NCI-H2081 (cell line): ENCODE measurements at places on chromosomes 6 and 20.
A peak's percentile ranks its signal among the peaks of the same experiment; 100 is the strongest.

DNA sequence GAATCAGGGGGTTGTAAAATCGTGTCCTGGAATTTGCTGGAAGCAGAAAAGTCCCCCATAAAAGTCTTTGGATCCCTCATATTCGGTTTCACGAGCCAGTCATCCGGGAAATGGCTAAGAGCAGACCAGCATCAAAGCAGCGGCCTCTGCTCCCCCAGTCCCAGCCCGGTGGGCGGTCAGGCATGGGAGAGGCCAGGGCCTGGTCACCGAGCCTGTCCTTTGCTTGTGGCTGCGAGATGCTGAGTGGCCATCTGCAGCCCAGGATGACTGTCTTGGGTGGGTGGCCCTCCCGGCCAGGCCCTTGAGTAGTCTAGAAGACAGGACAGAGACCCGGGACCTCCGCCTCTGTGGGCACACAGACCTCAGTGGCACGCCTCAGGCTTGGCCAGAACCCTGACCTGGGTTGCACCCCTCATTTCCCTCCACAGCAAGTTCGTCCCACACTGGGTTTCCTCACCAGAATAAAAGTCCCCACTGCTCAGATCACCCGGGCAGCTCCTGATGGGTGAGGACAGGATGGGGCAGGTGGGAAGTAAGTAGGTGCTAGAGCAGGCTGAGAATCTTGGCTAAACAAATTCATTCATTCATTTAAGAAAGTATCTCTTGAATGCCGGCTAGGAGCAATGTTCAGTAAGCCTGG, 172.1 kb downstream of the BMP7 start:
- DNase-seq: no peak

GRCh38 chr6:38326837-38327236, 312.9 kb downstream of the BTBD9 start:
- no peak for DNase-seq

DNA sequence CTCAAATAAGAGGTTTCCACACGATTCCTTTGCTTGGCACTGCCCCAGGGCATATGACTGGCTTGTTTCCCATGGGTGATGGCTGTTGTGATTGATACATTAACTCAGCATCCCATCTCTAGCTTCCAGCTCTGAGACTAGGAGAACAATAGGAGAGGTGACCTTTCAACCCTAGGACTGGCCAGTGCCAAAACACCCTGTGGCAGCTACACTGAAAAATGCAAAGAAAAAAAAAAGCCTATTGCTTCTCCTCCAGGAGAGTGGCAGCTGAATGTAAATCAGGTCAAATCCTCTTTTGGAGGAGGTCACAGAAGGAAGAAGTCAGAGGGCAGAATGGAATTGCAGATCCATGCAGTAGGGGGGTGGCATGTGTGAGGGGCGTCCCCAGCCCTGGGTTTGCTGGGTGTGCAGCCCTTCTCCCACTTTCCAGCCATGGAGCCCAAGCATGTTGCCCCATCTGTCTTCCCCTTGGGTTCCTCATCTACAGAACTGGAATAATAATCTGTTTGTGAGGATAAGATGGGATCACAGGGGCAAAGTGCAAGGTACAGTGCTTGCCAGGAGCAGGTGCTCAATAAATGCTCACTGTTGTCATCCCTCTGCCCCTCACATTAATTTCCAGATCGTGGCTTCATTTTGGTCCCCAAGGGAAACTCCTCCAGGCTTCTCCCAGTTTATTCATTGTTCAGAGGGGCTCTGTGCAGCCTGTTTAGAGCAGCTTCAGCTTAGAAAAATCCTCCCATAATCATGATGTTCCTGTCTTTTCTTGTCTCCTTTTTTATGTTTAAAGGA, 245.0 kb upstream of the RIN2 start:
- DNase-seq: no peak

GRCh38 chr6:39217177-39217864, 12.0 kb downstream of the KCNK5 start:
- DNase-seq: no peak

- no peak for DNase-seq
Observed at GRCh38 chr6:101655109-101655508, 261.6 kb downstream of the GRIK2 start.

GRCh38 chr6:141210901-141211300, 921.8 kb upstream of the GJE1 start:
- peak; percentile 42 for DNase-seq

GRCh38 chr20:42628683-42629082, 561.0 kb downstream of the PTPRT start:
- DNase-seq: no peak

GRCh38 chr6:89886378-89887120, 7.7 kb upstream of the GJA10 start:
- no peak for DNase-seq

GRCh38 chr6:56913285-56914074, 41.4 kb upstream of the BEND6 start:
- no peak for DNase-seq

DNA sequence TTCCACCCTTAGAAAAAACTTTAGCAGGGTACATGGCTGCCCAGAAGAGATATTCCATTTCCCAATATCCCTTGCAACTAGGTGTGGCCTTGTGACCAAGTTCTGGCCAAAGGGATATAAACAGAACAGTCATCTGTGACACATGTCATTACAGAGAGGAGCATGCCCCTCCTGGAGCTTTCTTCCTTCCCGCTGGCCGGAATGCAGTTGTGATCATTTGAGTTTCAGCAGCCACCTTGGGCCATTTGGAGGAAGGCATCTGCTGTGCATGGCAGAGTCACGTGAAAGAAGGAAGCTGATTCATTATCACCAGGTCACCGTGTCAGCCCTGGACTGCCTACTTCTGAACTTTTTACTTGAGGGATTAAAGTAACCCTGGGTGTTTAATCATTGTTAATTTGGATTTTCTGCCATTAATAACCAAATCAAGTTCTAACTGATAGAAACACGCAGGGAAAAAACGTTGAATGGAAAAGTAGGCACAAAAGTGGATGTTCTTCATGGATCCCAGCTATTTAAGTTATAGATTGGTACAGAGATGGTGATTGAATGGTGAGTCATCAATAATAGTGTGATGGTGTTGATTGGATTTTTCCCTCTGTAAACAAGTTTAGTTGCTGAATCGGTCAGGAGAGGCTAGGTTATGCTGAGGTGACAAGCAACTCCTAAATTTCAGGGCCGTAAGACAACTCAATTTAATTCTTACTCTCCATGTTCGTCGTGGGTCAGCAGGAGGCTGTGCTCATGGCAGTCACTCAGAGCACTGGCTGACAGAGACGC, 80.7 kb upstream of the CCDC167 start:
- DNase-seq: no peak

GRCh38 chr6:3510617-3511016, 53.8 kb upstream of the SLC22A23 start:
- no peak for DNase-seq

- DNase-seq: no peak
Observed at GRCh38 chr6:89257781-89258180, 40.6 kb upstream of the GABRR1 start.

DNA sequence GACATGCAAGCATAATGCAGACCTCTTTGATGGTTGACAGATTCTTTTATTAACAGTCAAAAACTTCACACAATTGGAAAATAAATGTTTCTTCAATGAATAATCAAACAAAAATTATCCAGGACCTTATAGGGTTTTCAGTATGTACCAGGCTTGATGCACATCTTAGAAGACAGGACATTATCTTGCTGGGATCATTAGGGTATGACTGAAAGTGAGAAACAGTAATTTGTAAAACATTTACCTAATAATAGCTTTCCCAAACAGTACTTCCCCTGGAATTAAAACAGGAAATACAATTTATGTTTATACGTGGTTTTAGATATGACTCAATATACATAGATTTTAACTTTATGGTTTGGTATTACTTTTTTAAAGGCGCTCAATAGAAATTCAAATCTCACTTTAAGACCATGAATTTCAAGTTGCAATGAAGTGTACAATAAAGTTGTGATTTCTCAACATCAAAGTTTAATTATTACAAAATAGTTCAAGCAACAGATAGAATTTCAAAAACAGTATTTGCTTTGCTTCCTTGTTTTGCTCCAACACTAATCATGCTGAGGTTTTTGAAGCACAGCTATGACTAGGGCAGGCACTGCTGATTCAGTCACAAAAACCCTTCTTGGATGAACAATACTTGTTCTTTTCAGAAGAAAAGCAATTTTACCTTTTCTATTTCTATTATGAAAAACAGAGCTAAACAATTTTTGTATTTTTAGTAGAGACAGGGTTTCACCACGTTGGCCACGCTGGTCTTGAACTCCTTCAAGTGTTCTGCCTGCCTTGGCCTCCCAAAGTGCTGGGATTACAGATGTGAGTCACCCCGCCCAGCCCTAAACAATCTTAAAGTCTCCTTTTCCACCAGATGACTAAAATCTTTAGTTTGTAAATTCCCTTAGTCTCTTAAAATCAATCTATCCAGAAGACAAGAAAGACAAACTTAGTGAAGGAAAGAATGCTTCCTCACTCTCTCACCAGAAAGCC, 13.7 kb downstream of the SOD2 start:
- DNase-seq: no peak

GRCh38 chr6:148775161-148775560, 28.3 kb downstream of the UST start:
- no peak for DNase-seq

GRCh38 chr6:12049165-12049564, 37.1 kb downstream of the HIVEP1 start:
- DNase-seq: no peak

DNA sequence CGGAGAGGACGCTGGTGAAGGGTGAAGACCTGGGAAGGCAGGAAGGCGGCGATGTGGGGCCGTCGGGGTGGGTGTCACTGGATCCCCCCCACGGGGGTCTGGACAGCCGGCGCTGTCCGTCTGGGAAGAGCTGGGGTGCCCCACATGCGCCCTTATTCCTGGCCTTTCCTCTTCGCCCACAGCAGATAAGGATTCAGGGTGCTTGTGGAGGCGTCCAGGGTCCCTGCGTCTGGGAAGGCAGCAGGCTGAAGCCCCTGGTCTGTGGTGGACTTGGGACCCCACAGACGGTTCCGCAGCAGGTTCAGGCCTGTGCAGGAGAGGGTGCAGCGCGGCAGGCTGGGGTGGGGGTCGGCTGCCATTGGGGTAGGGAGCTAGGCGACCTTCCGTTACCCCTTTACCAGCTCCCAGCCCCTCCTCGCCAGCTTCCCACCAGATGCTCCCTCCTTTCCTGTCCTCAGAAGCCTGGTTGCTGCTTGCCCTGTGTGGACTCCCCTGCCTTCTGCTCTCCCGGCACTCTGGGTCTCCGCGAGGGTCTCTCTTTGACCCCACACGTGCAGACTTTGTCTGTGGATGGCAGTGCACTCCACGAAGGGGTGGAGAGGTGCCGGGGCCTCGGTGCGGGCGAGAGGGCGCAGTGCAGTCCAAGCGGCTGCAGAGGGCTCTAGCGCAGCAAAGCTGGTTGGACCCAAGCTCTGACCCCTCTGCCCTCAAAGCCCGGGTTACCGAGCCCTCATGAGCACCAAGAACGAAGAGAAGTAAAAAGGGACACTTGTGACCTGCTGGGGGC, 2.1 kb upstream of the GATA5 start:
- DNase-seq: no peak

- DNase-seq: no peak
Observed at GRCh38 chr6:72976484-72976883, 248.8 kb downstream of the KHDC1L start.

DNA sequence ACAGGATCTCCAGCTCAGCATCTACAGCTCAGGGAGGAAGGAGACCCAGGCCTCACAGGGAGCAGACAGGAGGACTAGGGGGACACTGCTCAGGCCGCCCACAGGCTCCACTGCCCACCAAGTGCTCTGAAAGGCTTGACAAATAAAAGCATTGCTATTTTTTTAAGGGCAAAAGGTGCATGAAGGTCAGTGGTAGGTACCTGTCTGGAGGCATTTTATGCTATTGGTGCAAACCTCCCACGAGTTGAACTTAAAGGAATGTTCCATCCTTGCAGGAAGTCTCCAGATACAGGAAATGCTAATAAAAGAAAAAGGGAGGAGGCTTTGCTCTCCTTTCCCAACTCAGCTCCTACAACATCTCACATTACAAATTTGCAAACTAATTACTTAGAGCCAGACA, 228.1 kb downstream of the FOXC1 start:
- no peak for DNase-seq

DNA sequence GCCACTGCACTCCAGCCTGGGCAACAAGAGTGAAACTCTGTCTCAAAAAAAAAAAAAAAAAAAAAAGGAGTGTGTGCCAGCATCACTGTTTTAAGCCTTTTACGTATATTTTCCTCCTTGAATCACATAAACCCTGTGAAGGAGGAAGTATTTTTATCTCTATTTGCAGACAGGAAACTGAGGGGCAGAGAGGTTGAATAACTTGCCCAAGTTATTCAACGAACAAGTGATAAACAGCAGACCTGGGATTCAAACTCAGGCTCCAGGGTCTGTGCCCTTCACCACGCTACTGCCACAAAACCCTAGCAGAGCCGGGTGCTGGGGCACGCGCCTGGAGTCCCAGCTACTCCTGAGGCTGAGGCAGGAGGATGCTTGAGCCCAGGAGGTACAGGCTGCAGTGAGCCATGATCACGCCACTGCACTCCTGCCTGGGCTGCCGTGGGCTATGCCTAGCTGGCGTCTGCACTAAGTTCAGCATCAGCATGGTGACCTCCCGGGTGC, 9.4 kb upstream of the AVP start:
- DNase-seq: no peak

- DNase-seq: no peak
Observed at GRCh38 chr6:33013608-33014007, 4.2 kb upstream of the HLA-DOA start.

- DNase-seq: no peak
Observed at GRCh38 chr6:96809119-96809518, 28.2 kb downstream of the GPR63 start.

- DNase-seq: no peak
Observed at GRCh38 chr6:87378947-87379346, 28.8 kb upstream of the CFAP206 start.

- no peak for DNase-seq
Observed at GRCh38 chr6:83636800-83637199, 72.1 kb downstream of the SNAP91 start.

- no peak for DNase-seq
Observed at GRCh38 chr6:331622-332521, 39.6 kb downstream of the DUSP22 start.

DNA sequence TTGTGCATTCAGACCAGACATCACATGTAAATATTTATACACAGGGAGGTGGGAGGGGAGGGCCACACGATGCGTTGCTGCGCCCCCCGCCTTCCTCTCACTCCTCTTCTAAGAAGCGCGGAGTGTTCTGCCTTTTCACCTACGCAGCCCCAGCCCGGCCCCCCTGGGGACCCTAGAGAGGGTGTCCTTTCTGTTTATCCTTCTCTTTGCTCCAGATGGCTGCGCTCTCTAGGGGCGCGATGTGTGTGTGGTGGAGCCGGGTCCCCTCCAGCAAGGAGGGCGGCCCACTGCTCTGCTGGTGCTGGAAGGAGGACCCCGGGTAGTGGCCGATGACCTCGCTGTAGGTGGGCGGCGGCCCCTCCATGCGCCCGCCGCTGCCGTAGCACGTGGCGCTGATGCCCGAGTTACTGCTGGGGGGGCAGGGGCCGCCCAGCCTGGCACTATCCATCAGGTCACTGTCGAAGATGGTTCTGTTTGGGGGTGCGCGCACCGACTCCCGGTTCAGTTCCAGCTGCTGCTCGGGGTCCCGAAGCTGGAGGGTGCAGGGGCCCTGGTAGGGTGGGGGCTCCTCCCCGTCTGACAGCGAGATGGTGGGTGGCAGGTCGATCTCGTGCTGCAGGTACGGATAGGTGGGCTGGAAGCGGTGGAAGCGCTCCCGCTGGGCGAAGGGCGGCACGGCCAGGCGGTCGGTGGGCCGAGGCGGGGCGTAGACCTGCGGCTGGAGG, 31.8 kb upstream of the ZBP1 start:
- no peak for DNase-seq

- DNase-seq: peak; percentile 56
Observed at GRCh38 chr6:43107344-43108062, 31.4 kb downstream of the PTK7 start.
